Adrenal gland (tissue), 19 donors: ENCODE measurements at places on chromosomes 4 and X. TPM values are rescaled to one million over a fixed set of nuclear protein-coding genes. Genes with fewer than 3 reads are reported as not detected.

Gene TMEM35A
- total RNA-seq, result not detected

Gene PPBP
- 2.4 TPM for total RNA-seq

Gene SPANXN5
- total RNA-seq, result not detected

Gene GPR78
- total RNA-seq, result not detected

Gene KCTD8
- total RNA-seq, result 1.4 TPM

Gene SUPT20HL2
- not detected for total RNA-seq

Gene NPNT
- total RNA-seq, result 2.4 TPM

Gene NDP
- 4.3 TPM for total RNA-seq

Gene PSMD10
- total RNA-seq, result 50.9 TPM

Gene ARHGAP36
- 0.26 TPM for total RNA-seq

Gene FGF5
- not detected for total RNA-seq
